ENCODE measurements at places on chromosomes 2 and 18.
A peak's percentile ranks its signal among the peaks of the same experiment; 100 is the strongest.

GRCh38 chr18:26121476-26121875 is 12.2 kb upstream of the PSMA8 start:
- no peak for DNase-seq

- DNase-seq, result no peak
These were observed 13.3 kb upstream of the POLE4 start for GRCh38 chr2:74944987-74945787.

DNA sequence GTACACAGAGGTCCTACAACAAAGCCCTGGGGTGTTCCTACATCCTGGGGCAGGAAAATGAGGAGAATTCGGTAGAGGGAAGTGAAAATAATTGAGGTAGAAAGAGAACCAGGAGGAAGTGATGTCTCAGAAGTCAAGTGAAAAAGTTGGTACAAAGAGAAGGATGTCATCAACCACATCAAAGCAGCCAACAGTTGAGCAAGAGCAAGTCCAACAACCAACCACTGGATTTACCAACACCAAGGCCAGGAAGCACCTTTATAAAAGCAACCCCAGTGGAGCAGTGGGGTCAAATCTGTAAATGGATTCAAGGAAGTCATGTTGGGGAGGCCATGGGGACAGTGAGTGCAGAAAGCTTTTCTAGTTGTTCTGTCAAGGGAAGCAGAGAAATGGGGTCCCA is 360.4 kb downstream of the ZNF516 start:
- DNase-seq, result no peak

DNA sequence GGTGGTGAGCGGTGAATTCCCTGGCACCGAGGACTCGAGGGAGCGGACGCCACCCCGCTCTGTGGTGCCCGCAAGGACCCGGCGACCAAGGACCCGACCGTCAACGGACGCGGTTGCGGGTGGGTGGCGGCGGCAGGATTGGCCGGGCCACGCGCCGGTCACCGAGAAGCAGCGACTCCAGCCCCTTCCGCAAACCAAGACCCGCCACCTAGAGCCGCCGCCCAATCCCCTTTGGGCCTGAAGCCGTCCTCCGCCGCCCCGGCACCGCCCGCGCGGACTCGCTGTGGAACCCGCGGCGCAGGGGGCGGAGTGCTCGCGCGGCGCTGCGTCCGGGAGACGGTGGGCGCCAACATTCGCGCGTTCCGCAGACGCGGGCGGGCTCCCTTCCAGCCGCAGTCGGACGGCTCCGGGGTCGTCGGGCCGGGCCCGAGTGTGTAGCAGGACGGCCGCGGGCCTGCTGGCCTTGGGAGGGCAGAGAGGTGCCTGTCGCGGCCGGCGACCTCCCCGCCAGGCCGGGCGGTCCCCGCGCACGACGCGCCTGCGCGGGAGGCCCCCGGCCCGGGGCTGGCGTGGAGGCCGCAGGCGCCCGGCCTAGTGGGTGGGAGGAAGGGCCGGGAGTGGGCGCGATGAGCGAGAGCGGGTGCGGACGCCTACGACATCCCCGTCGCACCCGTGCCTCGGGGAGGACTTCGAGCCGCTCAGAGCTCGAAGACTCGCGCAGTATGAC is at the start of the genes FAM228B and PFN4:
TSS of gene FAM228B (plus strand) at position 275 of the 727 bp plus-strand sequence. CDS start 893 bp downstream, outside the sequence.
TSS of gene PFN4 (minus strand) at position 140 of the 727 bp plus-strand sequence. CDS start 799 bp downstream, outside the sequence.
- peak; percentile 89 for DNase-seq
